ENCODE measurements at places on chromosomes 6 and 20.

- no peak for DNase-seq
Observed at GRCh38 chr6:76587271-76587670, 514.8 kb upstream of the IMPG1 start.

GRCh38 chr6:37039958-37040357 is 34.5 kb downstream of the FGD2 start:
- no peak for DNase-seq

DNA sequence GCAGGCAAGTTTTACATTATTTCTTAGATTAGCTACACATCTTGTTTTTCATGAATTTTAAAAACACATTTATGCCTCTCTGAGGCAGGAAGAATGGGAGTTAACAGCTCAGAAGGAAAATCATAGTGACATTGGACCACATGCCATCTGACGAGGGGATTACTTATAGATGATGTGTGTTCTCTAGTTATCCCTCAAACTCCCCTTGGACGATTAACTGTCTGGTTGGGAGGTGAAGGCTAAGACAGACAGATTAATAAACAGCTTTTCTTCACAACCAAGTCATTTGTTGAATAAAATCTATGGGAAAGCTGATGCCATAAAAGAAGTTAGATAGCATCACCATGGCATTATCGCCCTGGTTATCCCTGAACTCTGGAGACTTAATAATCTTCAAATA is 80.0 kb upstream of the PREP start:
- no peak for DNase-seq

DNA sequence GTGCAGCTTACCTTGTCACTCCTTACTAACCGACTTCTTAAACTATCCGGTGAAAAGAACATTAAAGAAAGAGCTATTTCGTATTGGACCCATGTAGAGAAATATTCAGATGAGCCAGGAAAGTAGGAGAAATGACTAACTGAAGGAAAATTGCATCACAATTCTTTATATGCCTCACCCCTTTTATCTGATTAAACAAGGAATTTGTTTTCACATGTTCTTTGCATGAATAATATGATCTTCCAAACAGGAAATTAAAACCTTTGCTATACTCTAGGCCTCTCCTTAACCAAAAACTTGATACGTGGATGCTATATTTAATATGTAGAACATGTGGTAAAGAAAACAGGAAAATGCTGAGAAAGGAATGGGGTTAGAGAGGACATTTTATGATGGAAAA is 41.9 kb upstream of the LRRC1 start:
- no peak for DNase-seq

- no peak for DNase-seq
Observed at GRCh38 chr6:12656906-12657305, 59.7 kb upstream of the PHACTR1 start.

- no peak for DNase-seq
Observed at GRCh38 chr6:12941422-12941821, 224.9 kb downstream of the PHACTR1 start.

GRCh38 chr6:140923048-140923447 is 1209.7 kb upstream of the GJE1 start:
- no peak for DNase-seq

DNA sequence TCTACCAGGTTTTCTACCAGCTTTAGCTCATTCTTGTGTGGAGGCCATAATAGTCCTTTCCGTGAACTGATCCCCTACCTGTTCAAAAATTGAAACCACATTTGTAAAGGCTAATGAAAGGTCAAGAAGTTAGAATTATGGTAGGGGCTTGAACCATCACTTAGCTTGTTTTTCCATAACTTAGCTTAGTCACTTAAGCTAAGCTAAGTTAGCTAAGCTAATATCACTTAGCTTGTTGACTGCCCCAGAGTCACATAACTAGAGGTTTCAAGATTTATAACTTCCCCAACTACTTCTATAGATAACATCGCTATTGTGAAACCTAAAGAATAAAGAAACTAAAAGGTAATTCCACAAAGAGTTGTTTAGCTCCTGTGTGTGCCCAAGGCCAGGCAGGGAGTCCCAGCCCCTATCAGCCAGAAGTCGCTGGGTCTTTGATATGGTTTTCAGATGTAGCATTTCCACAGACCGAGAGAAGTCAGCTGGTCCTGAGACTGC is 131.8 kb downstream of the VEGFA start:
- no peak for DNase-seq

- DNase-seq: no peak
Observed at GRCh38 chr20:40956542-40957264, 71.9 kb upstream of the TOP1 start.
